GDM1 (cell line): ENCODE measurements at places on chromosomes 11 and 22.
A peak's percentile ranks its signal among the peaks of the same experiment; 100 is the strongest.

- DNase-seq, result no peak
Observed at GRCh38 chr11:95293116-95293515, 62.1 kb upstream of the SESN3 start.

DNA sequence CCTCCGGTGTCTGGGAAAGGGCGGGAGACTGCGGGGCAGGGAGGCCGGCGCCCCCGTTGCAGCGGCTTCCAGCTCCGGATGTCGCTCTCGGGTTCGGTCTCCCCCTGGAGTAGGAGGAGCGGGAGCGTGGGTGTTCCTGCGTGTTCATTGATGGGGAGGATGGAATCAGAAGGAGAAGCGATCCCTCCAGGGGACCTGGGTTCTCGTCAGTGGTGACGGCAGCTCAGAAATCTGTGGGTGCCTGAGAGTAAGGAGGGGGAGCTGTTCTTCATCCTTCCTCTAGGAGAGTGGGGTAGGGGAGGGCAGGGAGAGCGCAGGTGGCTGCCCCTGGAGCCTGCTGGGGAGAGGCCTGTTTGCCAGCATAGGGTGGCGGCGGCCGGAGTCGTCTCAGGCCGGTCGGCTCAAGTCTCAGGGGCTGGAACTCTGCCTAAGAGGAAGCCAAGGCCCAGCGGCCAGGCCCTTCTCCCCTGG is 1.1 kb downstream of the UBASH3B start:
- no peak for DNase-seq

- DNase-seq, result no peak
Observed at GRCh38 chr11:67365736-67366444, 7.5 kb downstream of the CLCF1 start.

GRCh38 chr11:114586797-114587196 is 8.8 kb downstream of the NXPE4 start:
- DNase-seq, result no peak

GRCh38 chr22:19996694-19997384 is 19.8 kb downstream of the ARVCF start:
- DNase-seq, result no peak

DNA sequence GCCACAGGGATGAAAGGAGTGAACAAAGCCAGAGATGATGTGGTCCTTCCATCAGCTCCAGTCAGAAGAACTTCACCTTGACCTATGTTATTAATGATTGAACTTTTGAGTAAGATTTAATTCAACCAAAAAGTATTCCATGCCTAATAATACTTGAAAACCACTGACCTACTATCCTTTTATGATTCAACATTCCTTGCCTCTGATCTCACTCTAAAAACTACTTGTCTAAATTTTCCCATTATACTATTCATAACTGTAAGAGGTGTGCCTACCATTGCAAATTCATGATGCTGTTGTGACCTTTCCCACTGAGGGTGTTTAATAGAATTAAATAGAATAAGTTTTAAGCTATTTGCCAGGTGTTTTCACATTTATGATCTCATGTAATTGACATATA is 164.7 kb upstream of the GUCY1A2 start:
- DNase-seq, result no peak

GRCh38 chr11:103536335-103536722 is 427.1 kb downstream of the DYNC2H1 start:
- DNase-seq, result no peak

DNA sequence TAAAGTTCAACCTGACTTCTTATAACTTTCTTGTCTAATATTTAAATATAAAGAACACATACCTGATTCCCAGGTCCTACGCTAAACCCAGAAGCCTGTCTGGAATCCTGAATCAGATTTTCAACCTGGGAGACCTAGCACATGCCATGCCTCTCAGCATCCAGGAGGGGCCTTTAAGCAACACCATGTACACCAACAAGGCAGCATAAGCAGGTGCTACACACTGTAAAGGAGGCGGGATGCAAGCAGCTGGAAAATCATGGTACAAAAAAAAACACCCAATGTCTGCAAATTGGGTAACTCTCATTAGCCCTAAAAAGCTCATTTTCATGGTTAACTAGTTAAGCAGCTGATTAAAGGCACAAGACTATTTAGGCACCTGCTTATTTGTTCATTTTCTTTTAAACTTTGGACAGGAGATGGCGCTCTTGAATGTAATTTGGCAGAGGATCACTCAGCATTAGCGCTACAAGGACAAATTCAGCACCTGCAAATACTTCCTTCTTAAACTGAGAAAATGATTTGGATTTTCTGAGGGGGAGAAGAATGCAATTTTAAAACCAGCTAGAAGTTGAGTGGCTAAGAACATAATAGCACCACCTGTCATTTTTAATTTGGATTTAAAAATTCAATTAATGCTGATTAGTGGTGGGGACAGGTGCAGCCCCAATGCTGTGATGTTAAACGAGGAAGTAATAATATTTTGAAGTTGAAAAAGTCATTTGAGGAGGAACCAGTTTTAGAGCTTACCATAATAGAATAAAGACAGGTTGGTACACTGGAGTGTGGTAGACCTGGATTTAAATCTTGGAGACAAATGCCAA is 104.0 kb downstream of the FAR1 start:
- peak; percentile 37 for DNase-seq

DNA sequence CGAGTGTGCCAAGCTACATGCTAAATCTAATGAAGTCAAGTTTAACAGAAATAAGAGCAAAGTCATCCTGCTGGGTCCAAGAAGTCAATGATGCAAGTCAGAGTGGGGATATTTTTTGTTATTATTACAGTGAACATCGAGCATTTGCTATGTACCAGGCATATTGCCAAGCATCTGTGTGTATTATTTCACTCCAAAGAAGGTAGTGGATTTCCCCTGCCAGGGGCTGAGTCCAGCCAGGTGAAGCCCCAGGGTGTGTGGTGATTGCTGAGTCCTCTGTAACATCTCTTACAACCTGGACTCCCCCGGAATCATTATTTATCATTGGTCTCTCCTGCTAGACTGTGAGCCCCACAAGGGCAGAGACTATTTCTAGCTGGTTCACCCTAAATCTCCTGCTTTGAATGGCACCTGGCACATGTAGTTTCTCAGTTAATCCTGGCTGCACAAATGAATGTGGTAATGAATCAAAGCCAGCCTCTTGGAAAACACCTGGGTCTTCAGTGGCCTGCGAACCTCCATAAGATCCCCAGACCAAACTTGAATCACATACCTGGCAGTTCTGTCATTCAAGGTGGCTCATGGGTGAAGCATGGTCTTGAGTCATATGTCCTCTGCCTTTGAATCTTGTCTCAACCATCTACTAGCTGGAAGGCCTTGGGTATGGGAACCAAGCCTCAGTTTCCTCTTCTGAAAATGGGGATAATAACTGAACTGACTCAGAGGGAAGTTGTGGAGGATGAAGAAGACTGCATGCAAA is 549.2 kb downstream of the MIAT start:
- DNase-seq, result no peak

- DNase-seq, result no peak
Observed at GRCh38 chr22:36702842-36703215, 723 bp downstream of the CACNG2 start.

DNA sequence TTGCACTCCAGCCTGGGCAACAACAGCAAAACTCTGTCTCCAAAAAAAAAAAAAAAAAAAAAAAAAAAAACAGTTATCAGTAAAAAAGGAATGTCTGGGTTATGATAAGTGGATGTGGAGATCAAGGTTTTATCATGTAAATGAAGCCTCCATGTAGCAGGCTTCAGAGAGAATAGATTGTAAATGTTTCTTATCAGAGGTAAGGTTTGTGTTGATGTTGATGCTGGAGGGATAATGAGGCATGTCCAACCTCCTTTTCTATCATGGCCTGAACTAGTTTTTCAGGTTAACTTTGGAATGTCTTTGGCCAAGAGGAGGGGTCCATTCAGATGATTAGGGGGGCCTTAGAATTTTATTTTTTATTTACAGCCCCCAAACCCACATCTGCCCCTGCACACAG is 35.4 kb upstream of the TREH start:
- DNase-seq, result no peak

DNA sequence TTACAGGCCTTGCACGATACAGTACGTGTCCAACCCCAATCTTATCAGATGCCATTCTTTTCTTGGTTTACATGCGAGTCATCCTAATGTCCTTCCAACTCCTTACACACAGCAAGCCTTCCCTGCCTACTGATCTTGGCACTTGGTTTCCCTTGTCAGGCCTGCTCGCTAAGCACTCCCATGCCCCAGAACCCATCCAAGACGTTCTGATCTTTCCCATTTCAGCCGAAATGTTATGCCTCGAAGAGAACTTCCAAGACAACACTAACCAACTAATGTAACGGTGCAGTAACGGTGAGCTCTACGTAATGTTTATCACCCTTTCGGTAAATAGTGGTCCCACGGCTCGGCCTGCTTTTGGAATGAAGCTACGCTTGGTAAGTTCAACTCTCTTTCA is 521 bp downstream of the PES1 start:
- no peak for DNase-seq

DNA sequence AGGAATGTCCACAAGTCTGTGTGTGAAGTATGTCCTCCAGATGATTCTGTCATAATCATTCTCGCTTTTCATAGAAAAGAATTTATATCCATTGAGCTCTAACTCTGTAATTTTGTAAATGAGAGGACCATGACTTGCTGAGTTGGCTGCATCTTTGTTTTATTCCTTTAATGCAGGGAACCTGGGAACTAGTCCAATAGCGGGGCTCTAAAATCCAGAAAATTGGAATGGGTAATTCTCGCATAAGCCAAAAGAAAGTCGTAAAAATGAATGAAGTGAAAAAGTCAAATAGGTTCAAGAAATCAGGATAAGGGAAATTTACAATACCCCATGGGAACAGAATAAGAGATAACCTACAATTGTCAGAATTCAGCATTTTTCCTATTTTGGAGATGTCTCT is 232.5 kb downstream of the RAB38 start:
- no peak for DNase-seq

GRCh38 chr11:28675183-28675582 is 567.0 kb downstream of the METTL15 start:
- DNase-seq, result no peak

DNA sequence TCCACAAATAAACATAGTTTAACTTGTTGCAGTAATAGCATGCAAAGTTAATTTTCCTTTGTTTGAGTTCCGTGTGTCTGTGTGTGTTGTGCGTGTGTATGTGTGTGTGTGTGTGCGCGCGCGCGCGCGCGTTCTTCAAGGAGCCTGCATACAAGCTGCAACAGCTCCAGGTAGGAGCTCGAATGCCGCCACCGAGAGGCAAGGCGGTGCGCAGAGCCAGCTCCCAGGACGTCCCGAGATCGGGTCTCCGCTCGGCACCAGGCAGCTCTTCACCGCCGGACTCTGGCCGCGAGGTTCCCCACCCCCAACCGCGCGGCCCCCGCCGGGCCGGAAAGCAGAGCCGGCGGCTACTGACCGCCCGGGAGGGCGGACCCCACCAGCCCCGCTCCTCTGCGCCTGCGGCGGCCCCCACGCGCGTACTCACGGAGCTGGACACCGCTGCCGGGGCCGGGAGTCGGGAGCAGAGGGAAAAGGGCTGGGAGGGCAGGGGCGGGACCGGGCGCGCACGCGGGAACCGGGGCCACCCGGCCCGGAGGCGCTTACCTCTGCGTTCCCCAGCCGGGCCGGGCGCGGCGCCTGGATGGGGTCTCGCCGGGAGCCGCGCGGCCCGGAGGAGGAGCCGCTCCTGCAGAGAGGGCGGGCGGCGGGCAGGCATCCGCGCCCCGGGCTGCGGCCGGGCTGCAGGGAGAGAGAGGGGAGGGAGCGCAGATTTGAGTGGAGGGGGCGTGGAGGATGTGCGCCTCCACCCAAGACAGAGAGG is 40.4 kb upstream of the AKIP1 start:
- DNase-seq, result no peak

- no peak for DNase-seq
Observed at GRCh38 chr11:99343117-99343516, 322.4 kb downstream of the CNTN5 start.

DNA sequence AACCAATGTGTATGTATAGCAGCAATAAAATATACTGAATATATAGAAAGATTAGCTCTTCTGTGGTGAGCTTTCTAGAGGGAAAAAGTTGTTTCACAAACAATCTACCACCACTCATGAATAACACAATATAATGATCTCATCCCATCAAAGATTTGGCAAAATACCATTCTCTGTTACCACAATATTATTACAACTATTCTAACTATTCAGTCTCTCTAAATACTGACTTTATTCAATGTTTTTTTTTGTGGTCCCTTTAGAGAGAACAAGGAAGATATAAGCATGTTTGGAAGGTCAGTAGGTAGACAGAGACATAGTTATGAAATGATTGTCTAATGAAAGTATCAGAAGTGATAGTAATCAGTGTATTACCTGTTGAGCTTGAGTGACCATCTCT is 7.8 kb downstream of the CCDC90B start:
- DNase-seq, result no peak

GRCh38 chr22:25843660-25844405 is 101.8 kb downstream of the MYO18B start:
- no peak for DNase-seq

- no peak for DNase-seq
Observed at GRCh38 chr11:114197799-114198500, 98.2 kb upstream of the NNMT start.

DNA sequence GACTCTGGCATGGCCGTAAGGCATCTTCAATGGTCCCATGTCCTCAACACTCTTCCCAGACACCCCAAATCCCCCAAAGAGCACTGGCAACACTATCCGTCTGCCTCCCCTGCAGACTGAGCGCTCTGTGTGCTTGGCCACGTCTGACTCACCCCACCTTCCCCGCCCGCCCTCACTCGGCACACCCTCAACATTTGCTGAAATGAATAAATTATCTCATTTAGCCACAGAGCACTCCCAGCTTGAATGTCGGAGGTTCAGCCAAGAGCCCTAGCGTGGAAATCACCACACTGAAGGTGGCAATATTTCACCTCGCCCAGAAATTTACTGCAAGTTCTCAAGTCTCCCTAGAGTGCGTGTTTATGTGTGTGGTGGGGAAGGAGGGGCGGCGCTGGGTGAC is 46.6 kb upstream of the TCF20 start:
- no peak for DNase-seq

GRCh38 chr11:19326499-19326898 is 85.8 kb upstream of the E2F8 start:
- no peak for DNase-seq

DNA sequence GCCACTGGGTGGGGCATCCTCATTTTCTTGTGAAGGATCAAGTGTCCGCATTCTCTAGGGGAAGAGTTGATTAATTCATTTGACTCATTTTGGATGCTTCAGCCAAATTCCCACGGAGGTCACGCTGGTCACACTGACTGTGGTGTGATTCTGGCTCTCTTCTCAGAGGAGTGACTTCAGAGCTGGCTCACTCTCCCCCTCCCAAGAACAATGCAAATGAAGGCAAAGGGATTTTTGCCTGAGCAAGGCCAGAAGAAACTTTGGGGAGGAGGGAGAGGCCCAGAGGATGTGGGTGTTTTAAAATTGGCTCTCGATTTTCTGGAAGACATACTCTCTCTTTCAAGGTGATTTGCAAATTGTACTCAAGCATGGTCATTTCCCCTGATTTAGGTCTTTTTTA is 51.1 kb upstream of the LMO2 start:
- no peak for DNase-seq

- no peak for DNase-seq
Observed at GRCh38 chr11:61039916-61040315, 62.4 kb upstream of the CD5 start.
